ENCODE measurements at places on chromosomes 4 and X.

DNA sequence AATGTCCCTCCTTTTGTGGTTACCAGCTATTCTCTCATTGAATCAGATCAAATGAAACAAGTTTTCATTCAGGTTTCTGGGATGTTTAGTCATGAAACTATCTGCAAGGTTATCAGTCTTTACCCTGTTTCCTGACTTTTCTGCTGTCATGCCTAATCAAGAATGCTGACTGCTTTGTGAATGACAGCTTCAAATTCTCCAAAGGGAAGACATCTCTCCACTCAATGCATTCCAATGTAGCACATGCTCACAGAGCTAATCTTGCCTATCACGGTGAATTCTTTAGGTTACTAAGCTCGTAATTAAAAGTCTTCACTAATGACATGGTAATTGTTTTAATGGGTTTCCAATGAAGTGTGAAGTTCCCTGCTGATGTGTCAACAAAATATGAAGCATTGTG is 1068.5 kb downstream of the PCDH7 start:
- no peak for DNase-seq

- no peak for DNase-seq
Observed at GRCh38 chr4:12963912-12964311, 520.2 kb downstream of the RAB28 start.

DNA sequence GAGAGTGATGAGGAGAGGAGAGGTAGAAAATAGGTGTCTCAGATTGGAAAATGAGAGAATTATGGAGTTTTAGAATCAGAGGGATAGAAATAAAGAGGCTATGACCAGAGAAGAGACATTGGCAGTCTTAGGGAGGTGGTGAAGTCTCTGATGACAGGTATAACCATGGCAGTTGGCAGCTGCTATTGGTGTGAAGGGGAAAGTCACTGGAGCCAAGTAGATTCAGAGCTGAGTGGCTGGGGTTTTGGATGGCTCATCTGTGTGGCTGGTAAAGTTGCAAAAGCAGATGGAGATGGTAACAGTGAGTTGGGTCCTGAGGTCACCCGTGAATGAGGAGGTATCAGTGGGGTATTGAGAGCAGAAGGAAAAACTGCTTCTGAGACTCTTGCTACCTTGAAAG is 46.5 kb downstream of the ANAPC4 start:
- DNase-seq = no peak

DNA sequence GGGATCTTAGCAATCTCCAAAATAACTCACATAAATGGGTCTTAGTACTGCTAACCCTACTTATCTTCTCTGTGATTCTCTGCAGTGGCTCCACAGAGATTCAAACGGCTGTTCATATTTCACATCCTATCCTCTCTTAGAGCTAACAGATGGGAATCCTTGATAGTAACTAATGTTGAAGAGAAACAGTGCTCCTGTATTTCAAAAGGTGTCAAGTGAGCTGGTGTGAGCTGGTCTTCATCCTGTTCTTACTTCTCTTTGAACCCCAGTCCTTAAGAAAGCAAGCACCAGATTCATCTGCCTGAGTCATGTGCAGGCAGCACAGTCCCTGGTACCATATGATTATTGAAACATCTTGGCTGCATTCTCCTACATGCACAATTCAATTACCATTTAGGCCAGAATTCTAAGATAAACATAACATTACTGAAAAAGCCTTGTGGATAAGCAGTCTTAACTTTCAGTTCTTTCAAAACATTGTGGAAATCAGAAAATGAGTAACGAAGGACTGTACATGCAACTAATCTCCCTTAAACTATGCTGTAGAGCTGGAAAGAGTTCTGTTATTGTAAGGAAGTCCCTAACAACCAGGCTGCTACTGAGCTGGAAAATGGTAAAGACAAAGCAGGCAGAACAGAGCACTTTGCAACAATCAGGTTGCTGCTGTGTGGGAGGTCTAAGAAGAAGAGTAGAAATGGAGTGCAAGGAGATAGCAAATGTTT is 153.1 kb downstream of the NPNT start:
- no peak for DNase-seq

GRCh38 chrX:19721726-19722370 is 165.6 kb downstream of the SH3KBP1 start:
- no peak for DNase-seq

DNA sequence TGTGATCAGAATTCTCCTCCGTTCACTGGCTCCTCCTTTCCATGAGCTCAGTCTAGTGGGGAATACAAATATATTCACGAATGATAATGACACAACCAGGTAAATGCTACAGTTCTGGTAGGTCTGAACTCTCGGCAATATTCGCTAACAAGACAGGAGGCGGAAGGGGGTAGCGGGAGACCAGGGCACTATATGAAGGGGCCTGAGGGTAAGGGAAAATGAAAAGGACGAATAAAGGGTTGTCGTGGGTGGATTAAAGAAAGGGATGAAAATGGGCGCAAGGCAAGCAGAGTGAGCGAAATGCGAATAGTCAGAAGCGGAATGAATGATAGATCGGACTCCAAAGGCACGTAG is 743 bp downstream of the NKAP start:
- DNase-seq = no peak

- no peak for DNase-seq
Observed at GRCh38 chr4:80705311-80705710, 325.2 kb upstream of the BMP3 start.

- no peak for DNase-seq
Observed at GRCh38 chrX:47558436-47558835, 2.6 kb upstream of the ARAF start.

DNA sequence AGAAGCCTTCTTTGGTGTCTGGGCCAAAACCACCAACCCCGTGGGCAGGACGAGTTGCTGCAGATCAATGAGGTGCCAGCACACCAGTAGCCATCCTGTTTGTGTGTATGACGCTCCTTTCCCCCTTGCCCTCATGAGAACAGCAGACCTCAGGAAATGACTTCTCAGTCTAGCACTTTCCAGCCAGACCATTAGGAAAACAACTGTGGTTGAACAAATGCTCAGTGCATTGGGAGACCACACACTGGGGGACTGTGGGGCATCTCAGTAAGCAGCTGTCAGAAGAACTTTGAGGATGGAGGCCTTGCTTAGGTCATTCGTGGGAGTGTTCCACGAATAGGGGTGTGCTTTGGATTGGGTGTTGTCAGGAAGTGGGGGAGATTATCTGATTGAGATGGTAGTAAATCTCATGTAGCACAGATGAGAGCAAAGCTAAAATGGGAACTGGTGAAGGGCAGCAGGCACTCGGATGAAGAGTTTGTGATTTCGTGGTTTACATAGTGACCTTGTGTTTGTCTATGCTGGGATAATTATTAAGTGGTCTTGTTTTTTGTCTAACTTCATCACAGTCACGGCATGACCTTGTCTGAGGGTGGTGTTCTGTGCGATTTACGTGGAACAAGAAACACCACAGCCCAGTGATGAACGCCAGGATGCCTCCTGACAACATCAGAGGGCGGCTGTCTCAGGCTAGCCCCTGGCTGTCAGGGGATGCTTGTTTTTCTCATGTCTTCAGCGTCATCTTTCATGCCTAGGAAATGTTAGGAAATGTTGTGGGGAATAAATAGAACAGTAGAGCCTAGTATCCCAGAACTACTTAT is 70.1 kb downstream of the USP46 start:
- peak; percentile 43 for DNase-seq

DNA sequence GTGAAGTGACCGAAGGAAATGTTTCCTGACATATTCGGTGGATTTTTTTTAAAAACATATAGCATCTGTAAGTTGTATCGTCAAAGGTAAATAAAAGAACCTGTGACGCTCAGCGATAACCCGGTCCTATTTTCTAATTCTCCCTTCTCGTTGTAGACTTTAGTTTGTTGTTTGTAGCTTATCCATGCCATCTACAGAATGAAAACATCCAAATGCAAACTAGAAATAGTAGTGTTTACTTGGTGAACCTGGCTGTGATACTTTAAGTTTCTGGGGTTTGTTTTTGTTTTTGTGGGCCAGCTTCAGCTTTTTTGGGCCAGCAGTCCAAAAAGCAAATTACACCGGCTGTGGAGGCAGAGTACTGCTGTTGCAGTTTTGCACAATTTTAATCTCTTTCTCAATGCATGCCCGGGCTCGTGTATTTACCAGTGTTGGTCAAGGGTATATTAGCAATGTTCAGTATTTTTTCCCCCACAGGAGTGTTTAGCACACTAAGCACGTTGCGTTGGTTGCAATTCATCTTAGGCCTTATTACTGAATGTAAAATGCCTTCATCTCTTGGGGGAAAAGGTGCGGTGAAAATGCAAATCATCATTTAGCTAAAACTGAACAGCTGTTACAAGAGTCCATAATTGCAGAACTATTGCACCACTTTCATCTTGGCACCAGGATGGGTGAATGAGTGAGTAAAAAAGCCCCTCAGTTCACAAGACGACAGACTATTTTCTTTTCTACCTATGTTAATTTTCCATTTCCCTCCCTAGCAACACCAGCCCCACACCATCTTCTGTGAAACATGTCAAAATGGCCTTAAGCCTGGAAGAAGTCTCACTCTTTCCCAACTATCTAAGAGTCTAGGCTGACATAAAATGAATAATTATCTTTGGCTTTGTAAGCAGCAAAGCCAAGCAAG is 1.7 kb upstream of the CNOT6L start:
- no peak for DNase-seq
